ENCODE measurements at places on chromosomes 4 and X.

GRCh38 chrX:10008483-10009056 is 41.4 kb downstream of the CLDN34 start:
- no peak for DNase-seq

DNA sequence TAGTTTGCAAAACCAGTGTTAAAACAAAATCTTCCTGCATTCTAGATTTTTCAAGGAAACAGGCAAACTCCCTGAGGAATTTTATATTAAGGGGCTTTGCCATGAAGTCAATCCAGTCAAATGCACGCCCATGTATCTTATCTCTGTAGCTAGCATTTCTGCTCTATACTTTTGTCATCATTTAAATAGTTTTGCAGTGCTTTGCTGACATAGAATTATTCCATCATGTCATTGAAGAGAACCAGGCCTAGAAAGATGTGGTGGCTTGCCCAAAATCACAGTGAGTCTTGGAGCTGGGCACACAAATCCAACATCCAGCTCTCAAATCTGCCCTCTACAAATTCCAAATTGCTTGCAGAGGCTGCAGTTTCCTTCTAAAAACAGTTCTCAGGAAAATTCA is 66.7 kb upstream of the LNX1 start:
- DNase-seq = no peak

DNA sequence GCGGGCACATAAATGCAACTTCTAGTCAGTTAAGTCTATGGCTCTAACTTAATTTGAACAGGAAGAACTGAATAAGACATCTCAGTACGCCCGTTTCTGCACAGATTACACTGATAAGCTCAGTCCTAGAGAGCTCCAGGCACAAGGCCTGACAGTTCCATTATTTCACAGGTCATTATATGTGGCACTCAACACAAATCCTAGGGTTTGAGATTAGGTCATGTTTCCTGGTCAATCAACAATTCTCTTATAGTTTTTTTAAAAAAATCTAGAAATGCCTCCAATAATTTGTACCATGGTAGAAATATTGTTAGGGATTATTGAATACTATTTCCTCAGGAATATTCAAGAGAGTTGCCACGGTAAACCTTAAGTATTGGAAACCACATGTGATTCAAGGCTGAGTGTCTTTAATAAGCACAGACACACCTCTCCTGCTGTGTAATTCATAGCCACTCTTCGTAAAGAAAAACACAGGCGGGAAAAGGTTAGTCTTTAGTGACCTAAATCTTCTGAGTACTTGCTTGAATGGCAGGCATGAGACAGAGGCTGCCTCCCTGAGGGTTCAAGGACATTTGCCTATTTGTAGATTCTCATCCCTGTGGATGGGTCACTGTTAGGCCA is 342.9 kb upstream of the ADGRL3 start:
- no peak for DNase-seq

GRCh38 chrX:10577853-10578252 is 42.5 kb downstream of the MID1 start:
- DNase-seq = no peak

- DNase-seq = peak; percentile 4
Measured at GRCh38 chrX:23435575-23435974, 100.9 kb downstream of the PTCHD1 start.

DNA sequence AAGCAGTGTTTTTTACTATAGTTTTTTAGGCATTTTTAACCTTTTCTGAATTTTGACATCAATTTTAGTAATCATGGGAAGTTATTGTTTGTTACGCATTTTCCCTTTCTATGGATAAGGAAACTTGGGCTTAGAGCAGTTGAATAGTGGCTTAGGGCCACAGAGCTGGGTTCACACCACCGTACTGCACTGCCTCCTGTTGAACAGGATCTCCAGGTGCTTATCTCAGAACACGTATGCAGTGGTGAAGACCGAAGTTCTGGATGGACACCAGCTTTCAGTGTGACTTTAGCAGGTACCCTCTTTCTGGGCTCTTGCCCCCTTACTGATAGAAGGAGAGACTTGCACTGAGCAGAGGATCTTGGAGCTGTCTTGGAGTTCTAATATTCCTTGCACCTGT is 137.6 kb downstream of the PTTG2 start:
- DNase-seq = no peak

GRCh38 chrX:43939187-43939926 is 33.8 kb downstream of the NDP start:
- DNase-seq = peak; percentile 19

DNA sequence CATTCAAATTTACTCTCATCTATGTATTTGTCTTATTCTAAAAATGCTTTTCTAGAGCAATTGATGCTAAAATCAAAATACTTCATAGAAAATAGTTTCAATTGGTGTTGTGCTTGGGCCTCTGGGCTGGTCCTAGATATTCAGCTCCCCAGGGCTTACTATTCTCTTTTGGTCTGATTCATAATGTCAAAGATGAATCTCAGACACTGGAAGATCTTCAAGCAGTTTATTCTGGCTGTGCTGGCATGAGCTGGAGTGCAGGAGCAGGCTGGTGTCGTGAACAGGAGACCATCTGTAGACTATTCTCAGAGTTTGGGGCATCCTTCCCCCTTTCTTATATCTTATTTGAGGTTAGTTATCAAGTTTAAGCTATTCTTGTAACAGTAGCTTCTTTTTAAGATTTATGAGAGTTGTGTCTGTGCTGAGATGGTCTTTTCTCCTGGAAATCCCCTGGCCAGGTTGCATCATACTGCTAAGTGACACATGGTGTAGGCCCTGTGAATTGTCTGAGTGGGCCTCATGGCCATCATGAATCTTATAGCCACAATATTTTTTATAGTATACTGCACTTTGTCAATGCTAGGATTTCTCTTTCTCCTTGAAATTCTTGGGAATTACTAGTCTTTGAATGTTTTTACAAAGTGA is 1624.0 kb upstream of the IGFBP7 start:
- DNase-seq = no peak

DNA sequence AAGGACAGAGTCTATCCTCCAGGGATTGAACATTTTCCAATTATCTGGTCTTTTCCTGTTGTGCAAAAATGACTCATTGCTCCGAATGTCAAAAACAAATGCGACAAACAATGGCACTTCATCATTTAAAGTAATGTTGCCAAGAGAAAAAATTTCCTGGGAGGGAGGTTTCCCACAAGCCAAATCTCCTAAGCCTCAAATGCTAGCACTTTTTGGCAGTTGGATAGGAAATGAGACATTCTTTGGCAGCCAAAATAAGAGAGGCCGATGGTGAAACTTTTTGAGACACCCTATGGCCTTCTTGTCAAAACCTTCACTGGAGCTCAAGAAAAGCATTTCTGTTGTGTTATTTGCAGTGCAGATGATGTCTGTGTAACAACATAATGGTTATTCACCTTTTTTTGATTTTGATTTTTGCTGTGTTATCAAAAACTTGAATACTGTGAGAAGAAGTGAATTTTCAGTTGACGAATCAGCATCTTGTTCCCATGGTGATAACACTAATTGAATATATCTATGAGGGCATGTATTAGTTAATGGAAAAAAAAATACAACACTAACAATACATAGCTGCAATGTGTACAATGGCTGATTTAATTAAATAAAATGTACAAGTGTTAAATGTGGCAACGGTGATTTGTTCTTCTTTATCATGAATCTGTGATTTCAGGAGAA is 333.8 kb downstream of the ANK2 start:
- peak; percentile 79 for DNase-seq

GRCh38 chr4:69576251-69576877 is 63.1 kb downstream of the UGT2A2 start:
- DNase-seq = no peak

DNA sequence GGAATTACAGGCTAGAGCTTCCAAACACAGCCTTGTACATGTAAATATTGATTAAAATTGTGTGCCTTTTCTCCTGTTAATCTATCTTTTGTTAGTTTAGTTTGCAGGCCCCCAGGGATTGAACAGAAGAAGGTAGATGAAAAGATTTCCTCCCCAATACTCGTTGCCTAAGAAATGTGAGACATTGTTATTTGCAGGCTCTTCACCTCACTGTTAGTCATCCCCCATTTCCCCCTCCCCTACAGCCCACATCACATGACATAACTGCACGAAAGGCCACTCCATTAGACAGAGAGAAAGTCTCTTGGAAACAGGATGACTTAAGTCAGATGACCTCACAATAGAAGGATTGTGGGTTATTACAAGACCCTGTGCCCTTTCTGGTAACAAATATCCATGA is 13.3 kb upstream of the MID1 start:
- DNase-seq = peak; percentile 86

- peak; percentile 41 for DNase-seq
Measured at GRCh38 chrX:10415306-10416001, 204.9 kb downstream of the MID1 start.

GRCh38 chr4:3112201-3112600 is 37.7 kb downstream of the HTT start:
- DNase-seq = no peak

GRCh38 chr4:15149839-15150592 is 147.7 kb downstream of the CPEB2 start:
- peak; percentile 91 for DNase-seq

GRCh38 chrX:68490644-68491043 is 8.2 kb upstream of the YIPF6 start:
- DNase-seq = peak; percentile 31

DNA sequence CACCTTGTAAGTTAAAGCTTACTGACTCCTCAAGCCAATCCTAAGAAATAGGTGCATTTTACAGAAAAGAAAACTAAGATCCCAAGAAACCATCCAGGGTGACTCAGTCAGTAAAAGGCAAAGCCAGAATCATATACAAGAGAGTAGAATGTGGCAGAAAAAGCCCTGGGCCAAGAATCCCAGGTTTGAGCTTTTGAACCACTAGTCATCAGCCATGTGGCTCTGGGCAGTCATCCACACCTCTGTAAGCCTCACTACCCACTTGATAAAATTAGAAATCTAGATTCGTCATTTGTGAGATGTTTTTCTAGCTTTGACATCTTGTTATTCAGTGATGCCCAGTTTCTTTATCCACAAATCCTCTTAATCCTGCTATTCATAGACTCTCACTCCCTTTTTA is 122.2 kb upstream of the PDE5A start:
- peak; percentile 91 for DNase-seq

GRCh38 chr4:151939670-151940069 is 178.9 kb upstream of the GATB start:
- DNase-seq = no peak

DNA sequence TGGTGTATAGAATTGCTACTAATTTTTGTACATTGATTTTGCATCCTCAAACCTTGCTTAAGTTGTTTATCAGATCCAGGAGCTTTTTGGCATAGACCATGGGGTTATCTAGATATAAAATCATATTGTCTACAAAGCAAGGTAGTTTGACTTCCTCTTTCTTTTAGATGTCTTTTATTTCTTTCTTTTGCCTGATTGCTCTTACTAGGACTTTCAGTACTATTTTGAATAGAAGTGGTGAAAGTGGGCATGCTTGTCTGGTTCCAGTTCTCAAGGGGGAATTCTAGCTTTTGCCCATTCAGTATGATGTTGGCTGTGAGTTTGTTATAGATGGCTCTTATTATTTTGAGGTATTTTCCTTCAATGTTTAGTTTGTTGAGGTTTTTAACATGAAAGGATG is 187.9 kb upstream of the LCORL start:
- DNase-seq = no peak

DNA sequence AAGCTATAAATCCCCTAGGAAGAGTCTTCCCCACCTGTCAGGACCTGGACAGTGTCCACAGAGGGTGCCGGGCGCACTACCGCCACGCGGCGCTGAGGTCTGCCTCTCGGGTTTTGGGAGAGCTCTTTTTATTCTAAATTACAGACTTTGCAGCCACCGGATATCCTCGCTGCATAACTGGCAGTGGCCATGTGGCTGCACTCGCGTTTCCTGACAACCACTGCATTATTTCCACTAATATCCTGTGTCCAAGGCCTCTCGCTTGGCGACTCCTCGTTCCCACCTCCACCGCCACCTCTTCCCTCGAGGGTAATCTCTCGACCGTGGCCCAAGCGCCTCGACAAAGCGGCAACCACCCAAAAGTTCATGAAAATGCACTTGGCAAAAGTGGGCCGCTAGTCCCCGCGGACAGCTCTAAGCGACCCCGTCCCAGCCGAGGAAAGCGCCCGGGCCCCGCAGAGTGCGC is 512 bp upstream of the TMEM131L start:
- peak; percentile 76 for DNase-seq

GRCh38 chrX:130110379-130111219 is at the start of gene ELF4:
ELF4 (minus strand) TSS chrX:130110497; CDS start chrX:130081330, 29,167 bp downstream.
- peak; percentile 69 for DNase-seq

DNA sequence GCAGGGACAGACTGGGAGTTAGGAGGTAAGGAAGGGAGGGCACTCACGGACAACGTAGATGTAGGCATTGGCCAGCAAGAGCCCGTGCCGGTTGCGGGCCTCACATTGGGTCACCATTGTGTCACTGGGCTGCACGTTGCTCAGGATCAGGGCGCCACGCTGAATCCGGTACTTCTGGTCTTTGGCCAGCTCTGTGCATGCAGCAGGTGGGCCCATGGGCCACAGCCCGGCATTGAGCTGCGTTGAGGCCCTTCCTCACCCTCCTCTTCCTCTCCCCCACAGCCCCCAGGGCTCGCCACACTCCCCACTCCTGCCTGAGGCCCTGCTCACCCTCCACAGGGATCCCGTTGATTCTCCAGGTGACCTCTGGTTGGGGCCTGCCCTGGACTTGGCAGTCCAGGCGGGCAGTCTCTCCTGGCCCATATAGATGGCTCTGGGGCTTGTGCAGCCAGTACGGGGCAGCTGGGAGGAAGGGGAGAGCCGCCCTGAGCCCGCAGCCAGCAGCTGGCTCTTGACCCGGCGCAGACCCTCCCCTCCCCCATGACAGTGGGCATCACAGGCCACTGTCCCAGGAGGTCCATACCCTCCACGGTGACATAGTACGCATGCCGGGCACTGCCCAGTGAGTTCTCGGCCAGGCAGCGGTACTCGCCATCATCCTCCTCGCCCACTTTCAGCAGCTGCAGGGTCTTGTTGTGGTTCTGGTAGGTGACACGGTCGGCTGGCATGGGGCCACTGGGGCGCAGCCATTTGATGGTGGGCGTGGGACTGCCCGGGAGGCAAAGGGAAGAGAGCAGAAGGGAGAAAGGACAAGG is 16.3 kb downstream of the L1CAM start:
- no peak for DNase-seq

Data from astrocyte of the hippocampus (primary cell).